Renal cortical epithelial cell (primary cell): ENCODE measurements at places on chromosomes 2 and 18.

- DNase-seq, result no peak
Observed at GRCh38 chr18:68418226-68418868, 296.6 kb downstream of the TMX3 start.

DNA sequence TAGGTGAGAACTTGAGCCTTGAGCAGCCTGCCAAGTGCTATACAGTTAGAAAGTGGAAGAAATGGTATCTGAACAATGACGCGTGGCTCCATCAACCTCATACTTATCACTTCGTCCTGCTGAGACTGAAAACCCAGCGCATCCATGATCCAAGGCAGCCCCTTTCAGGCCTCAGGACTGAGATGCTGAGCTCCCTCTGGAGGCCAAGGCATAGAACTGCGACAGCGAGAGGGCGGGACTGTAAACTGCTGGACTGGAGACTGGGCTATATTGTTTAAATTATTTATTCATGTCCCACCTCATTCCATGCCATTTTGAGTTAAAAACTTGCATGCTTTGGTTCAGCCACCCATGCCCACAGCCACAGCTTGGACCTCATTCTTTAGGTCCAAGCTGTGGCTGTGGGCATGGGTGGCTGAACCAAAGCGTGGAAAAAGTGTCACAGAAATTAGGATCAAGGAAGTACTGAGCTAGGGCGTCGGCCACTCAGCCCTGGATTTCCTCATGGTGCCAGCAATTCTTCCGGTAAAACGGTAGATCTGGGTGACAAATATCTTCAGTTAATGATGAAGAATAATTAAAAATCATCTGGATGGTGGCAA is 195.5 kb downstream of the L3MBTL4 start:
- DNase-seq, result peak; percentile 15

GRCh38 chr2:64403426-64403825 is 50.5 kb upstream of the LGALSL start:
- DNase-seq, result no peak

DNA sequence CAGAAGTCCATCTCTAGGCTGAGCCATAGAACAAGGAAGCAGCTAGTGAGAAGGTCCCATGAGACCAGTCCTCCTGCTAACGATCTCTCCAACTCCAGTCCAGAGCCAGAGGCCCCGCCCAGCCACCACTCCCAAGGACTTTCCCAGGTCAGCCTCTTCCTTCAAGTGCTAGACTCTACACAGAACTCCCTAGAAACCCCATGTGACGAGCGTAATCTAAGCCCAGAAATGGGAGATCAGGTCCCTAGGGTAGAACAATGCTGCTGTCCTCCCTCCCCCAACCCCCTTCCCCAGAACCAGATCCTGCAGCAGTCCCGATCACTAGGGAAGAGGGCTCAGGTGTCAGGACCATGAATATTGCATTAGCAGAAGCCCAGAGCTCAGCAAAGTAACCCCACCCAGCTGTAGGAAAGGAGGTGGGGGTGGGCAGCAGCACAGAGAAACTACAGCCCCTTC is 6.9 kb downstream of the DCTN1 start:
- DNase-seq, result no peak

DNA sequence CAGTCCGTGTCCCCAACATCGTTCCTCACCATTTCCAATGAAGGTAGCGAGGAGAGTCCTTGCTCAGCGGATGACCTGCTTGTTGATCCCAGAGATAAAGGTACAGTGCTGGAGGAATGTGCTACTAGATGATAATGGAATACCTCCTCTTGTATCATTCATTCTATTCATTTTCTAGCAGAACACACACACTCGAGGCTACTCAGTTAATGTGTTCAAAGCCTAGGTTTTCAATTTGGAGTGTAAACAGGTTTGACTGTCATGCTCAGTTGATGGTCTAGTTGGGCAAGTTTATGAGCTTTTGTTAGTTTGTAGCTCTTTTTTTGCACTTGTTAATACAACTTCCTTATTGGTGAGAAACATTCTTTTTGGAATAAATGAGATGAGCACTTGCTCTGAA is 114.2 kb downstream of the ICA1L start:
- DNase-seq, result no peak

DNA sequence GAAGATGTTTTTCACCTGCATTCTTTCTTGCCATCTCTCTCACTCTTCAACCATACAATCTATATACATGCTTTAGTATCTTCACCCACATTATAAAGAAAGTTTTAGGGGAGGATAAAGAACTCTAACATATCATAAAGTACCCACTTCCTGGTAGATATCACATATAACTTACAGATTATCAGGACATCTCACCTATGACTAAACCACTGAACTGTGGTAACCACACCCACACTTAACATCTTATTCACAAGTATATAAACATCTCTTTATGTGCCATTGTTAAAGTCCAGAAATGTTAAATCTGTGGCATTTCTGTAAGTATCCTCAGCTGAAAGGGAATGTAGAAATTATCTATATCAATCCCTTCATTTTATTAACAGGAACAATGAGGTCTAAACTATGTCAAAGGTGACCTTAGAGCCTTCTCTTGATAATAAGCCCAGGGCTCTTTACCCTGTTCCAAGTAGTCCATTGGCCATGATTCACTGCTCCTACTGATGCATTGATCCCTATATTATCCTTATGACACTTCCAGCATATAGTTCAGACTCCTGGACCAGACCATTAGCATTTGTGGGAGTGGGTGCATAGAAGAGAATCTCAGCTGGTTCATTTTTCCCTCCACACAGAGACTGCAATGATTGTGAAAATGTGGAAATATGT is 182.4 kb downstream of the SUCLG1 start:
- DNase-seq, result no peak

DNA sequence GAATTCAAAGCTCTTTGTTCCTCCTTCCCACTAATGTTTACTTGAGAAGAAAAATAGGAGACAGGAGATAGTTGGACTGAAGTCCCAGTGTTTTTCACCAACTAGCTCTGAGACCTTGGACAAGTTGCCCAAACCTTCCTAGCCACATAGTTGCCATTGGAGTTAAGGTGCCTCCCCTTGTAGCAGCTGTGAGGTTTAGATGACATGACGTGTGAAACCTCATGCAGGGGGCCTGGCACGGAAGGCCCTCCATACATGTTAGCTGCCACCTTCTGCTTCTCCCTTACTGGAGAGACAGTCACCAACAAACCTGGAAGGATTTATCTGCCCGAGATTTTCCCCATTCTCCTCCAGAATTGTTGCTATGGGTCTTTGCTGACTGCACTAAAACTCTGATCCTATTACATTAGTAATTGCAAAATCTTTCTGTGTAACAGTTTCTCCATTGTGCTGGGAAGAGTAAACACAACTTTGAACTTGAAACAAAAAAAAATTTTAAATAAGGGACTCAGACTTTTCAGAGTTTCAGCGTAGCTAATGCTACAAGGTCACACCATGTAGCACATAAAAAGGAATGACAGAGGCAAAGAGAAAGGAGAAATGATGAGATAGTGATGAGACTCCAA is 23.8 kb upstream of the CABYR start:
- no peak for DNase-seq

- DNase-seq, result no peak
Observed at GRCh38 chr2:236403811-236404210, 139.6 kb upstream of the ASB18 start.

- DNase-seq, result peak; percentile 82
Observed at GRCh38 chr2:45275242-45275805, 266.1 kb upstream of the SIX2 start.

- DNase-seq, result no peak
Observed at GRCh38 chr18:40962784-40963183, 992.2 kb upstream of the PIK3C3 start.

- DNase-seq, result no peak
Observed at GRCh38 chr2:181051861-181052522, 71.6 kb downstream of the UBE2E3 start.

- no peak for DNase-seq
Observed at GRCh38 chr2:119062179-119062578, 96.4 kb downstream of the C1QL2 start.

GRCh38 chr18:79942786-79943607 is 8.5 kb downstream of the SLC66A2 start:
- DNase-seq, result no peak

GRCh38 chr2:26246818-26247217 is 2.1 kb downstream of the HADHB start:
- DNase-seq, result peak; percentile 15
